ENCODE measurements at places on chromosomes 13 and 19.
A peak's percentile ranks its signal among the peaks of the same experiment; 100 is the strongest.

DNA sequence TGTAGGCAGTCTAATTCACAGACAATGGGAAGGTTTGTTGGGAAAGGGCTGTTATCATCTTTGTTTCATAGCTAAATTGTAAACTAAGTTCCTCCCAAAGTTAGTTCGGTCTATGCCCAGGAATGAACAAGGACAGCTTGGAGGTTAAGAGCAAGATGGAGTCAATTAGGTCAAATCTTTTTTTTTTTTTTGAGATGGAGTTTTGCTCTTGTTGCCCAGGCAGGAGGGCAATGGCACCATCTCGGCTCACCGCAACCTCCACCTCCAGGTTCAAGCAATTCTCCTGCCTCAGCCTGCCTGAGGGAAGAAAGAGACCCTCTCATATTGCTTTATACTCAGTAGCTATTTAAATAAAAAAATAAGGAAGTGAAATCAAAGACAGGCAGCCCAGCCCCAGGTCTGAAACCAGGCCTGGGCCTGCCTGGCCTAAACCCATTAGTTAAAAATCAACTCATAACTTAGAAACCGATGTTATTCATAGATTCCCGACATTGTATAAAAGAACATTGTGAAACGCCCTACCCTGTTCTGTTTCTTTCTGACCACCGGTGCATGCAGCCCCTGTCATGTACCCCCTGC, 297.4 kb upstream of the SGCG start:
- no peak for DNase-seq

DNA sequence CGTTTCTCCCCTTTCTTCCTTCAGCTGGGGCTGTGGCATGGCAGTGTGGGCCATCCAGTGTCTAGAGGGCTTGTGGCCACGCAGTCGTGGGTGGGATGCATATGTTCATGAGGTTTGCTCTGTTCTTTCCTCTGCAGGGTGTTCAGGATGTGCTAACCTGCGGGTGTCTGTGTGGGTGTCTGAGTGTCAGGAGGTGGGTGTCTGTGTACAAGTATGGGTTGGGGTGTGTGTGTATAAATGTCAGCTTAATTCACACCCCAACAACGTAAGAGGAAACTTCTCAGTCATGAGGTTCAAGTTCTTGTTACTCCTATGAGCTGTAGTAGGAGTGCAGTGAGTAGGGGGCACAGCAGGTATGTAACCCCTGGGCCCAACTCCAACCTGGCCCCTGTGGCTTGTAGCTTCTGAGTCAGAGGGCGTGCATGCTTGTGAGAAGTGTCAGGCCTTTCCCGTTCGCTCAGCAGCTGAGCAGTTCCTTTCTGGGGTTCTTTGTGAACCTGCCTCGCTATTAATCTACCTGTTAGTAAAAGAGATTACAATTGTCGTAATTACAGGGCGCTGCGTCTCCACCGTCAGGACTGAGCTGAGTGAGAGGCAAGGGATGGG, 49.1 kb downstream of the NFIX start:
- peak; percentile 25 for DNase-seq

DNA sequence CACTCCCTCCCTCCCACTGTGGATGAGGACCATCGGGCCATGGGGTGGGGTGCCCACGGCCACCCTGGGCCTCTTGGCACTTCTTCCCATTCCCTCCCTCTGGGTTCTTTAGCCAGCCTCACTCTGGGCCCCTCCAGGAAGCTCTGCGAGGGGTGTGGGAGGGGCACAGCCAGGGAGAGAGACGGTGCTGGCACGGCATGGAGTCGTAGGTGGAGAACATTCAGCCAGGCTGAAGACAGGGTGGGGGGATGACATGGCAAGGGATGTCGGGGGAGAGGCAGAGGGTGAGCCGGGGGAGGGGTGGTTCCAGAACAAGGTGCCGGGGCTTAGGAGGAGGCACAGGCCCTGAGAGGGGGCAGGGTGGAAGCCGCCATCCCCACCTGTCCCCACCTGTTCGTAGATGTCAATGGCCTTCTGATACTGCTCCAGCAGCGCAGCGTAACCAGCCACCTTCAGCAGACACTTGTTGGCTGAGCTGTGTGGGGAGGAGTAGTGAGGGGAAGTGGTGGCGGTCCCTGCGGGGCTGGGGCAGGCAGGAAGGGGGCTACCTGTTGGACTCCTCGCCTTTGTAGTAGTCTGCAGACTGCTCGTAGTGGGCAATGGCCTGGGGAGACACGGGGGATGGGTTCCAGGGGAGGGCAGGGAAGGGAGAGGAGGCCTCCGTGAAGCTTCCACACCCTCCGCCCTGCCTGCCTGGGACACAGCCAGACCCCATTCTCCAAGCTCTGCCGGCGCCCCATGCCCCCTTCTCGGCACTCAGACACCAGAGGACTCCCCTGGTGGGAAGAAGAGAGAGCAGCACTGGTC, 8.8 kb upstream of the KPTN start:
- DNase-seq = no peak

GRCh38 chr13:20130012-20130411, 30.8 kb downstream of the GJA3 start:
- DNase-seq = no peak

DNA sequence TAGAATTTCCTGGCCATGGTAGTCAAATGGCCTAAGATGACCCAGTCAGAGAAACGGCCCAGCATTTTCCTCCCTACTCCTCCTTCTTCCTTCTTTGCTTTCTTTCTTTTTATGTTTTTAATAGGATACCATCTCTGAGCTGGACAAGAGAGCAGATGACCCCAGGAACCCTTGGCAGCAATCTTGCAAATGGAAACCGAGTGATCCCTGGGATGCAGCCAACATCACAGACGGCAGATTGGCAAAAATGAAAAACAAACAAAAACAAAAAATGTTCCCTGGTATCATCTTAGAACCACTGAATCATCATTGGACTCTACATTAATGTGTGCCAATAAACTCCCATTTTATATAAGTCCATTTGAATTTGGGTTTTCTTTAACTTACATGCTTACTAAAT, 424.4 kb downstream of the FGF14 start:
- DNase-seq = no peak

- DNase-seq = no peak
Measured at GRCh38 chr19:49210901-49211451, 53.4 kb downstream of the TRPM4 start.

DNA sequence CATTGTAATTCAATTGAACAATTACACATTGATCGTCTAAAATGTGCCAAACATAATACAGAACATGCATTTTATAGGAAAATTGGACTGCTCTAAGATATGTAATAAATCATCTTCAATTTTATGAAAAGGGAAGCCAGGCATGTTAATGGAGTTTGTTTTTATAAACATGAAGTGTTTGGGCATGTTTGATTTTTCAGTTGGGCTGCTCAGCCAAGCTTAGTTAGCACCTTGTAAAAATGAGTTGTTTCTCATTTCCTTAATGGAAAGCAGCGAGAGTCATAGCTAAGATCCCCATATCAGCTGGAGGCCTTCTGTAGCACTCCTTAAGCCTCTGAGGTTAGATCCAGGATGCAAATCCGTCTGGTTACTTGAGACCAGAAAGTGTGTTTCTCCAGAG, 422.3 kb downstream of the SPRY2 start:
- DNase-seq = no peak

- no peak for DNase-seq
Measured at GRCh38 chr13:34419025-34419424, 523.0 kb upstream of the NBEA start.

DNA sequence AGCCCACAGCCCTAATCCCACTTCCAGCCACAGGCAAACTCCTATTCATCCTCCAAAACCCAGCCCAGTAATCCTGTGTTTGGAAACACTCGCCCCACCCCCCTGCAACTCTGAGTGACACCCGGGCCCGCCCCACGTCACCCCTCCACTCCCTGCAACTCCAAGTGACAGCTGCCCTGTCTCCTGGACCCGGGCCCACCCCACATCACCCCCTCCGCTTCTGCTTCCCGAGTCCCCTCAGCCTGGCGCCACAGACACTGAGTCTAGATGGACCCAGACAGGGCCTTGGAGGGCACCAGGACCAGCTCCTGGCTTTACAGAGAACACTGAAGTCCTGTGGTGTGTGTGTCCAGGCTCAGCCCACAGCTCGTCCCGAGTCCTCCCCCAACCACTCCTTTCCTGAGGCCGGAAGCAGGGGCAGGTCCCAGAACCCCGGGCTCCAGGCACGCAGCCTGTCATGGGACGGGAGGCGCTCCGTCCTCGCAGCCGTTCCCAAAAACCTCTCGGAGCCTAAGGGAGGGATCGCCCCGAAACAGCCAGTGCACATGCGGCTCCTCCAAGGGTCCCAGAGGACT, 7.7 kb downstream of the REXO1 start:
- no peak for DNase-seq

DNA sequence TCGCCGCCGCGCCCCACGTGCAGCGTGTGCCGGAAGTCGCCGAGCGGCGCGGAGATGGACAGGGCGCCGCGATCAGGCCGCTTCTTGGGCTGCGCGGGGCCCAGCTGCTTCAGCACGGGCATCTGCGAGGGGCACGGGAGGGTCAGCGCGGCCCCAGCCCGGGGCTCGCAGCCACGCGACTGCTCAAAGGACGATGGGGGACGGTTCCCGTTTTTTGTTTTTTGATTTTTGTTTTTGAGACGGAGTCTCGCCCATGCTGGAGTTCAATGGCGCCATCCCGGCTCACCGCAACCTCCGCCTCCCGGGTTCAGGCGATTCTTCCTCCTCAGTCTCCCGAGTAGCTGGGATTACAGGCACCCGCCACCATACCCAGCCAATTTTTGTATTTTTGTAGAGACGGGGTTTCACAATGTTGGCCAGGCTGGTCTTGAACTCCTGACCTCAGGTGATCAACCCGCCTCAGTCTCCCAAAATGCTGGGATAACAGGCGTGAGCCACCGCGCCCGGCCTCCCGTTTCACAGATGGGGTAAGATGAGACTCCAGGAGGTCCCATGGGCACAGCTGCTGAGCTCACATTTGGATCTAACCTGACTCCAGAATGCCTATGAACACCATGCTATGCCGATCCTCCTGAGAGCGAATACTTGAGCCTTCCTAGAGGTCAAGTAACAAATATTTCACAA, 2.0 kb upstream of the LENG9 start:
- no peak for DNase-seq

GRCh38 chr19:45765702-45766295, 3.3 kb downstream of the SIX5 start:
- DNase-seq = no peak

GRCh38 chr13:111304603-111305289, 15.7 kb upstream of the TEX29 start:
- no peak for DNase-seq

GRCh38 chr19:53357821-53358581, 7.5 kb upstream of the ZNF525 start:
- no peak for DNase-seq

- DNase-seq = no peak
Measured at GRCh38 chr19:18593367-18594095, 4.9 kb downstream of the REX1BD start.

DNA sequence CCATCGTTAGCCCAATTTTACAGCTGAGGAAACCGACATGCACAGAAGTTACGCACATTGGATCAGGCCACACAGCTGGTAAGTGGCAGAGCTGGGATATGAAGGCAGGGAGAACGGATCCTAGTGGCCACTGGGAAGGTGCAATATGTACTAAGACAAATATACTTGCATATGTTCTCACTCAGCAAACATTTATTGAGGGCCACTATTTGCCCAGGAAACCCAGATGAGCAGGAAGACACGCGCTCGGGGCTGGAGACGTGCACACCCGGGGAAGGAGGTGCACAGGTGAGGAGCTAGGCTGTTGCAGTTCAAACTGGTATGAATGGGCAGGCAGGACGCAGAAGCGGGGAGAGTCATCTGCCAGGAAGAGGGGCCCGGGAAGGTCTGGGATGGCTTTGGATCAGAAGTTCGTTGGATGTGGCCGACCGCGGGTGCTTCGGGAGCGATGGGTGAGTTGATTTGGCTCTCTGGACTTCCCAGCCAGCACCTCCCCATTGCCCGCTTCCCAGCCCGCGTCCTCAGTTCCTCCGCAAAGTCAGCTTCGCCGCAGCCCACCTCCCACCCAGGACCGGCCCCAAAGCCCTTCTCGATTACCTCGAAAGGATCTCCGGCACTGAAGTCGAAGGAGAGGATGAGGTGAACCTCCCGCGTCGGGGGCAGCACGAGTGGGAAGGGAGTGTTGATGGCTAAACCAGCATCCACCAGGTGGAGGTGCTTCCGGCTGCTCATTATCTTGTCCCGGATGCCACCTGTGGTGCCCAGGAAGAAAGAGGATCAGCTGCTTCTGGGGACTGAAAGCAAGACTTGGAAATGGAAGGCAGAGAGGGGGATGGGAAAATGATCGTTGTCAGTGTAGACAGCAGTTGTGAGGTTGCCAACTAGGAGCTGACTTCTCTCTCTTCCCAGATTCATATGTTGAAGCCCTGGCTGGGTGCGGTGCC, 17.8 kb upstream of the CABP5 start:
- no peak for DNase-seq

DNA sequence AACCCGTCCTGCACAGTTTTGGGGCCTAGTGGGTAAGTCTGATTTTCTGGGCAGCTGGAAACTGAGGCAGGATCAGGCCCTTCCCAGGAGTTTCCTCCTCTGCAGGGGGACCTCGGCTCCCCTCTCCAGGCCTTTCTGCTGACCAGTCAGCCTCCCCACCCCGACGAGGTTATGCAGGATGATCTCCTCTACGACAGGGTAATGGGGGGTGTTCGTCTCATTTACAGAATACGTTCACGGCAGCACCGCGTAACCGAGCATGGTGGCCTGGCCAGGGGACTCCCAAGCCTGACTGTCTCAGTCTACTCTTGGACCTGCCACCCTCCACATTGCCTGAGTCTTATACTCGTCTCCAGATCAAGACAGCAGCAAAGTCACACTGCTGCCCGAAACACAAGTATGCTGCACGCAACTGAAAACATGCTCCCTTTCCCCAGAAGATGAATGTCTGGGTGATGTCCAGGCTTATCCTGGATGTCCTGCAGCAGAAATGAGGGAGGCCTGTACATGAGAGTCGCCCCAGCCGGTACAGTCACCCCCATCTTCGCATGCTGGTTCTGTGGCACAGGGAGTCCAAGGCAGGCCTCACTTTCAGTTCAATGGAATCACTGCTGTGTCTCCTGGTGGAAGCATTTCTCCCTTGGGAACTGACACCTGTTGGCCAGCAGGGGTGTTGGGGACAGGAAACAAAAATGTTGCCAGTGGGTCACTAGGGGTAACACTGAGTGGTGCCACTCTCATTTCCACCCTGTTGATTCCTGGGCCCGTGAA, 120.8 kb downstream of the SOX1 start:
- DNase-seq = no peak

- no peak for DNase-seq
Measured at GRCh38 chr13:43698758-43699157, 88.0 kb downstream of the ENOX1 start.

GRCh38 chr19:10923260-10924112, 5.0 kb downstream of the YIPF2 start:
- DNase-seq = no peak

GRCh38 chr19:30482956-30483355, 110.8 kb downstream of the ZNF536 start:
- no peak for DNase-seq

DNA sequence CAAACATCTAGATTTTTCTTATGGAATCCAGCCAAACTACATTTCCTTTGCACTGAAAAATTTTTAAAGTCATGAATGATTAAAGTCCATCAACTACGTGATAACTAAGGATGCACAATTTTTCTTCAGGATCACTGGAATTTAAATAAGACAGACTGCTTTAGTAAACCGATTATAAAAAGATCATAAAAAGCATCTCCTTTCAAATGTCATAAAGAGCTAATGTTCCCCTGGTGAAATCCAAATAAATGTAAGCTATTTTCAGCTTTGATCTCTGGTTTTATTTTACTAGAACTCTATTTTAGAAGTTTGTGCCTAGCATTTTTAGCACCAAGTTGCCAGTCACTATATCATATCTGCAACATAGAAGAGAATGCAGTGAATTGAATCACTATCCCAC, 460.8 kb downstream of the RFC3 start:
- DNase-seq = no peak

Data from stimulated activated CD8-positive, alpha-beta memory T cell treated with anti-CD3 and anti-CD28 coated beads, Interleukin-7, amount 100 ng/mL, for 1 hour (primary cell).